ENCODE measurements at places on chromosomes 12 and 14.

GRCh38 chr14:36524874-36525745 lies 5.1 kb upstream of the NKX2-1 start:
- DNase-seq = no peak

- no peak for DNase-seq
Observed at GRCh38 chr12:26285401-26285800, 90.0 kb downstream of the SSPN start.

GRCh38 chr14:101219896-101220703 lies 316.6 kb upstream of the RTL1 start:
- DNase-seq = no peak

DNA sequence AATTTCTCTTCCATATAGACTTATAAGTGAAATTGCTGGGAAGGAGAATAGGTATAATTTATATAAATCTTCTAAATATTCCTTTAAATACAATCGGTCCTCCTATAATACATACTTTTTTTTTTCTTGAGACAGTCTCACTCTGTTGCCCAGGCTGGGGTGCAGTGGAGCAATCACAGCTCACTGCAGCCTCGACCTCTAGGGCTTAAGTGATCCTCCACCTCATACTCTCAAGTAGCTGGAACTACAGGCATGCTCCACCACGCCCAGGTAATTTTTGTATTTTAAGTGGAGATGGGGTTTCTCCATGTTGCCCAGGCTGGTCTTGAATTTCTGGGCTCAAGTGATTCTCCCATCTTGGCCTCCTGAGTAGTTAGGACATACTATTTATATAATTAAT lies 29.7 kb upstream of the NPFF start:
- no peak for DNase-seq

DNA sequence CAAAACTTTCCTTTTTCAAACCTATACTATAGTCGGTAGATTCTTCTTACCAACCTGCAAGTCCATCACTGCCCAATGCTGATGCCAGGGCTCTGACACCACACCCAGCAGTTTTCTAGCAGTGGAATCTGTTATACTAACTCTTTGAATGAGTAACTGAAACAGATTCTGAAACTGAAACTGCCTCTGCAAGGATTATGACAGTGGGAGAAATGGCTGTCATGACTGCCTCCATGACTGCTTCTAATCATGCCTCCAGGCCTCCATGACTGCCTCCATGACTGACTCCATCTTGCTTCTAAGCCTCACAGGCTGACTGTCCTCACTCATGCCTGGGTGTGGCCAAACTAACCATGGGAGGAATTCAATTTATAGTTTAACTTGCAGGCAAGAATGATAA lies 29.4 kb upstream of the OXA1L start:
- DNase-seq = no peak

GRCh38 chr12:132340266-132341035 lies 11.1 kb upstream of the GALNT9 start:
- DNase-seq = no peak

- no peak for DNase-seq
Observed at GRCh38 chr12:131126662-131127173, 173.0 kb downstream of the ADGRD1 start.

DNA sequence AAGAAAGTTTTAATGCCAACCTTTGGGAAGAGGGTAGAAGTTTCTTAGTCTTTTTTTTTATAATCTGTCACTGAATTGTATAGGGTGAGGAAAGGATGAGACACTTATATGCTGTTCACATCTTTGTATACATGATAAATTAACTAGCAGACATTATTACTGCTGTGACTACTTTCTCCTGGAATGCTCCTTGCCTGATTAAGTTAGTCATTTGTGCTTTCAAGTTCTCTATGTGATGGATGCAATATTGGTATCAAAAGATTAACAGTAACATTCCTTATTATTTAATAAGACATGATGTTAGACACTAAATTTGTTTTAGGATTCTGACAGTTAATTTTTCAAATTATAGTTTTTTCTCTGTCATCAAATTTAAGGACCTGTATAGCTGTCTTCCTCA lies 223.4 kb upstream of the GARIN2 start:
- DNase-seq = no peak

GRCh38 chr12:3157581-3158323 lies 80.6 kb downstream of the TSPAN9 start:
- DNase-seq = no peak

DNA sequence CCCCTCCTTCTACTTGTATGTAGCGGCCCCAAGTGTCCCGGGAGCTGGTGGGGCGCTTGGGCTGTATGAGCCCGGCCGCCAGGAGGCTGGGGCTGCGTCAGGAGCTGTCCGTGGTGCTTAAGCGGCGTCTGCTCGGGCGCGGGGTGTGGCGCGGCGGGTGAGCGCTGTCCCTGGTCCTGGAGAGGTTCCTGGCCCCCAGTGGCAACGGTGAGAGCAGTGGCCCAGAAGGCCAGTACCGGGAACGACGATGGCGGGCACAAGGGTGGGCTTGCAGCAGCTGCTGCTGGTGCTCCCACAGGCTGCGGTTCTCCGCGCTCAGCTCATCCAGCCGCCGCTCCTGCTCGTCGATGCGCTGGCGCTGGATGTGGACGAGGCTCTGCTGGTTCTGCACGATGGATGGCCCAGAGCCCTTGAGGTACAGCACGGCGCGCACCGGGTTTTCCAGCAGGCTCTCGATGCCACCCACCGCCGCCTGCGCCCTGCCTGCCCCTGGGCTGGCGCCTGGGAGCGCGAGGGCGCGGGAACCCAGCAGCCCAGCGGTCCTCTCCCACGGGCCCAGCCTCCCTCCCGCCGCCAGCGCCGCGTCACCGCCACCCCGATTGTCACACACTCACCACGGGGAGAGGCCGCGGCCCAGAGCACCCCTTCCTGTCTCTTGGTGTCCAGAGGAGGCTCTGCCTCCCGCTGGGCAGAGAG lies 41.9 kb upstream of the FKBP4 start:
- peak; percentile 13 for DNase-seq

GRCh38 chr12:14767617-14768016 lies 35.7 kb downstream of the WBP11 start:
- no peak for DNase-seq

DNA sequence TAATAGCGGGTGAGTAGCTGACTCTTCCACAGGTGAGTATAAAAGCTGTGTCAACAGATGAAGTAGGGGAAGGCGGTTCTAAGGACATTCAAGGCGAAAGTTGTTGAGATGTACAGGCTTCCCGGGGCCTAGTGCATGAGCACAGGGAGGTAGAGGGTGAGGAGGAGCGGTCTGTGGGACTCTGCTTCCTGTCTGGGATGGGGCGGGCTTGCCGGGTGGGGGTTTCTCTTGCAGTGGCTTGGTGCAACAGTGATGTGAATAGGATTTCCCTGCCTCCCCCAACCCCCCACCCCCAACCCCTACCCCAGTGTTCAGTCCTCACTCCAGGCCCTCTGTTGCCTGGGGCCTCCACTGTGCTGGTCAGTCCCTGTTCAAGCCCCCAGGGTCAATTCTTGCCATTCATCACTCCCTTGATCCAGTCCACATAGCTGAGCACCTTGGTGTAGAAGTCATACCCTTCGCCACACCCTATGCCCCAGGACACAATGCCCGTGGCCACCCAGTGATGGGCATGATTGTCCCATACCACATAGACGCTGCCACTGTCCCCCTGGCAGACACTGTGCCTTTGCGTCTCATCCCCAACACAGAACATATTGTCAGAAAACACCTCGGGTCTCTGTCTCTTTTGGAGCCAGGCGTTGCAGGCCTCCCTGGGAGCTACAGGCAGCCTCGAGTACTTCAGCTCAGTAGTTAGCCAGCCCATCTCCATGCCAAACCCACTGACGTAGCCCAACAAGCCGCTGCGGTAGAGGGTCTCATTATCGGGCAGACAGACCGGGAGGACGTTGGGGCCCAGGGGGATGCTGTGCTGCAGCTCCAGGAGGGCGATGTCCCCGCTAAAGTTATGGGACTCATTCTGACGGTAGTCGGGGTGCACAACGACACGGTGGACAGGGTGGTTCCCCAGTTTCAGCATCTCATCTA lies 4.0 kb upstream of the C1R start:
- DNase-seq = no peak

DNA sequence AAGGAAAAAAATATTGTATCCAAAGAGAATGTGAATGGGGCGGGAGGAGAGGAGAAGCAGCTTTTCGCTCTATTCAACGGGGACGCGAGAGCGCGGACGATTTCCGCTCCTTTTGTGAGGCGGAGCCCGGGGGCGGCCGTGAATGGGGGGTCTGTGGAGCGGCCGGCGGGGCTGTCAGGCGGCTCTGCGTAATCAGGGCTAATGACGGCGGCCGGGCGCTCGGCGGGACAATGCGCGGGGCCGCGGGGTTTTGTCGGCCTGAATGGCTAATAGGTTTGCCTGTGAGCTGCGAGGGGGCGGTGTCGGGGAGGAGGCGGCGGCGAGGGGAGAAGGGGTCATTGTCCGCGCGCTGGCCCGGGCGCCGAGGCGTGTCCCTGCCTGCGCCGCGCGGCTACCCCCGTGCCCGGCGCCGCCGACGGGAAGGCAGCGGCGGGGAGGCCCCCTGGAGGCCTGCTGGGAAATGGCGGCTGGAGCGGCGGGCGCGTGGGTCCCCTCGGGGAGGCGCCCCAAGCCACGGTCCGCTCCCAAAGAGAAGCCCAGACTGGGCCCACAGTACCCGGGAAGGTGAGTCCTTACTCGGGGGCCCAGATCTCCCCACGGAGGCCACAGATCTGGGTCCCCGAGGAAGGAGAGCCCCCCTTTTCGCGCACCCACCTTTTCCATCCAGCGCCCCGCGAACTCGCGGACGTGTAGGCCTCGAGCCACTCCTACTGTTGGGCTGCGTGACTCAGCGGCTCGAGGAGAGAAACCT lies 6.0 kb downstream of the SIX6 start:
- DNase-seq = no peak

- DNase-seq = no peak
Observed at GRCh38 chr14:30889244-30889594, 14.9 kb downstream of the COCH start.

- no peak for DNase-seq
Observed at GRCh38 chr14:69261761-69262331, 1.9 kb downstream of the GALNT16 start.

DNA sequence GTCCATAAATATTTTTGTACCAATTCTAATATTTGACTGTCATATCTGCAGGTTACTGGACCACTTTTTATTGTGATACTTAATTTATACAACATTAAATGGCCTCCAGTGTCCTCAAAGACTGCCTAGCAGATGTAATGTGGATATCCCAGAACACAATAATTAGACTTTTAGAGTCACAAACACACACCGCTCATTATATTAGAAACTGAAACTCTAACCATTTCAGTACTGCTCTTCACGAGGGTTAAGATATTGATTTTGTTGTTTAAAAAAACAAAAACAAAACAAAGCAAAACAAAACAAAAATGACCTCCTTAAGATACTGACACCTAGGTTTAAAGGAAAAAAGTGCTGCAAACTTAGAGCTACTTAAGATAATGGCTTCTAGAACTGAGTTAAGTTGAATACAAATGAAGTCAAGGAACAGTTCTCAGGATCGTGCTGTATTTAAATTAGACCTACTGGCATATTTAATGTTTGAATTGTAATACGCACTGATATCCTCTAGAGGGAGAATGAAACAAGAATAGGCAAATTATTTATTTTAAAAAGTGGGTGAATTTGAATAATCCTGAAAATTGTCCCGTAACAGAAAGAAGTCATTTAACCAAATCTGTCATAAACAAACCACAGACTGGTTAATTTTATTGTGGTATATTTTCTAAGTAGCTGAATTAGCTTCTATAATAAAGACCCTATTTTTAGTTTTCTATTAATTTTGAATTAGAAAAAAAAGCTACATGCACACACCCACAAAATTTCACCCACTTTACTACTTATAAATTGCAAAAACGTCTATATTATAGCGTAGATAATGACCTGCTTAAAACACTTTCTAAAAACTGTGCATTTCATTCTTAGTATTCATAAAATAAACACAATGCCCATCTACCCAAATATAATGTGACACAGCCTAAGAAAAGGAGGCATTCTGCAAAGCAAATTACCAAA lies 395.2 kb upstream of the DCN start:
- DNase-seq = no peak

DNA sequence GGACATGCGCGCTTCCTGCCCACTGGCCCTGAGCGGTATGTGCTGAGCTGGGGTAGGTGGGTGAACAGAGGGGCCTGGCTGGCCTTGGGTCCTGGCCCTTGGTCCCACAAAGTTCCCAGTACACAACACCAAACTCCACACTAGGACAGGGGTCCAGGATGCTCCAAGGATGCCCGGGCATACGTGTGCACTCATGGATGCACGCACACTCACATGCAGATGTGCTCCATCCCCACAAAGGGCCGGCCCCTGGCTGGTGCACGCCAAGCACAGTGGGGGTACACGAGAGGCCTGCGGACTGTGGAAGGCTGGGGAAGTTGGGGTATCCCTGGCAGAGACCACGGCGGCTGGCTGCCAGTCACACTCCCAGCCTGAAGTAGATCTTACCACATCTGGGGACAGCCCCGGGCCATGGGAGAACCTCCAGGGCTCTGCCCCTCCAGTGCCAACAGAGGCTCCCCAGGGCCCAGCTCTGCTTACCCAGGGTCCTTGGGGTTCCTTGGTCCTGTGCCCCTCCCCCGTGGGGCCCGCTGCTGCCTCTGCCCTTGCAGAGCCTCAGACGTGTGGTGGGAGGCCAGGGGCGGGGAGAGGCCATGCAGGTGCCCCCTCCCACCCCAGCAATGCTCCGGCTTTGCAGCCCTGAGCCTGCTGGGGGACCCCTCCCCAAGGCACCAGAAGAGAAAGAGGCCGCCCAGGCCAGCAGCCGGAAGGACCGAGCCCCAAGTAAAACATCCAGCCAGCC lies 24.0 kb upstream of the NUDT14 start:
- DNase-seq = no peak

DNA sequence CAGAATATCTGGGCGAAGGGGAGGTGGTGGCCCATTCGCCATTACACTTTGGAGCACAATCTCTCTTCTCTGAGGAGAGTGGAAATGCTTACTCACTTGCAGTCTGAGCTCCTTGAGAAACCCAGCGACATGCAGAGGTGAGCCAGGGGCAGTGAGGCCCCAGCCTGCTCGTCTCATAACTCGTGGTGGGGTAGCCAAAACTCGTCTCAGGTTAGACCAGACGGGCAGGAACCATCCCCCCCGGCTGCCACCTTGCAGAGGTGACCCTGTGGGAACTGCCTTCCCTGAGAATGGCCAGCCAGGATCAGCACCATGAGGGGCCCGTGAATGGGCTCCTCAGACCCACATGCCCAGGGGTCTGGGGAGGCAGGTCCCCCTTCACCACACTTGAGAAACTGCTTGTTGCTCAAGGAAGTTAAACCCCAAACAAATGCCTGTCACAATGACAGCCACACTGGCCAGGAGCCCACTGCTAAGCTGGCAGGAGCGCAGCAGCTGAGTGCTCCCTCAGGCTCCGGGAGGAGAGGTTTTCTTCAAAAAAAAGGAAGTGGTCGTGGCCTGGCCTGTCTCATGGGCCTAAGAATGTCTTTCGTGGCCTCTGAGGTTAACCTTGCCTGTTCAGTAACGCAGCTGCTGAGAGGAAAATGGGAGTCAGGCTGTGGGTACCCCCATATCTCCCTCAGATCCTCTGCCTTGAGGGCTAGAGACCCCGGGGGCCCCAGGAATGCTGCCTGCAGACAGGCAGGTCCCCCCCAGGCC lies 9.2 kb upstream of the ALDH2 start:
- DNase-seq = no peak

DNA sequence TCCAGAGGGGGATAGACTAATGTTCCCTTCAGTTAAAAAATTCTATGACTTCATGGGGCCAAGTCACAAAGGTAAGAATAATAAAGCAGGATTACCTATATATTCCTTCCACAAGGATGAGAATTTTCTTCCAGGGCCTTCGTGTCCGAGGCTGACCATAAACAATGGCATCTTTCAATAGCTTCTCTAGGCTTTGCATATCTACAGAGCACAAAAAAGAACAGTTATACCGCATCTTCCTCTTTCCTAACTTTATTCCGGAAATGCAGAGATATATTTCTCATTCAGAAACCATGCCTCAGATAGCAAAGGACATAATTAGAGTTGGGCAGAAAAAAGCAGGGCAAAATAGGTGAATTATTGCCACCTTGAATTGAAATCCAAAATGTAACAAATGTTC lies 58.3 kb upstream of the ISM2 start:
- no peak for DNase-seq

Data from AG04450 (cell line).